ENCODE measurements at places on chromosomes 12 and 14.

DNA sequence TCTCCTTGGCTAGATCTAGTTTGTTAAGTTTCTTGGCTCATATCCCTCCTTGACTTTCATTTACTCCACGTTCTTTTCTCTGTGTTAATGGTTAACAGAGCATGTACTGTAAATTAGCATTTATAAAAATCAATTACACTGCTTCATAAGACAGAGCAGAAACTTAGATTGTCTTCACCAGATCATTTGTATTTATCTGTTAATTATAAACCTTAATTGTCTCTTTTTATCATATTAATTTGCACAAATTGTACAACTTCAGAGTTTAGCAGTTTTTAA, 221.2 kb upstream of the EGLN3 start:
- DNase-seq: no peak

DNA sequence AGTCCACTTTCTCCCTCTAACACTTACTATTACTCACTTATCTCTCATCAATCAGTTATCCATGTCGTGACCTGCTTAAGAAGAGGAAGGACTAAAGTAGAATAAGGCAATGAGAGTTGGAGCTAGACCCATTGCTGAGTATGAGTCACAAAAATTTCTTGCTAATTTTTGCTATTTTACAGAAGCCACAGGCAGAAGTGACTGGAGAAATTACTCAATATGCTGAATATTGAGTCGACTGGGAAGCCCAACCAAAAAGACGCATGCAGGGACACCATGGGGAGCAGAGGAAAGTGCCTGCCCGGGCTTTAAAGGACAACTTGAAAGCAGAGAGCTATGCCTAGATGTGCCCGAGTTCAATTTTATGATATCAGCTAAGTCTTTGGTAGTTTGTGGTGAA, 115.4 kb upstream of the FOXG1 start:
- no peak for DNase-seq

GRCh38 chr12:48852734-48853688, 1.0 kb upstream of the DDX23 start:
- DNase-seq: peak; percentile 75

GRCh38 chr12:30151831-30152230, 368.1 kb upstream of the TMTC1 start:
- DNase-seq: no peak

- no peak for DNase-seq
These were observed 126.4 kb downstream of the DERA start for GRCh38 chr12:16037533-16037932.

GRCh38 chr12:96036765-96037455, 1.5 kb upstream of the LTA4H start:
- DNase-seq: no peak

DNA sequence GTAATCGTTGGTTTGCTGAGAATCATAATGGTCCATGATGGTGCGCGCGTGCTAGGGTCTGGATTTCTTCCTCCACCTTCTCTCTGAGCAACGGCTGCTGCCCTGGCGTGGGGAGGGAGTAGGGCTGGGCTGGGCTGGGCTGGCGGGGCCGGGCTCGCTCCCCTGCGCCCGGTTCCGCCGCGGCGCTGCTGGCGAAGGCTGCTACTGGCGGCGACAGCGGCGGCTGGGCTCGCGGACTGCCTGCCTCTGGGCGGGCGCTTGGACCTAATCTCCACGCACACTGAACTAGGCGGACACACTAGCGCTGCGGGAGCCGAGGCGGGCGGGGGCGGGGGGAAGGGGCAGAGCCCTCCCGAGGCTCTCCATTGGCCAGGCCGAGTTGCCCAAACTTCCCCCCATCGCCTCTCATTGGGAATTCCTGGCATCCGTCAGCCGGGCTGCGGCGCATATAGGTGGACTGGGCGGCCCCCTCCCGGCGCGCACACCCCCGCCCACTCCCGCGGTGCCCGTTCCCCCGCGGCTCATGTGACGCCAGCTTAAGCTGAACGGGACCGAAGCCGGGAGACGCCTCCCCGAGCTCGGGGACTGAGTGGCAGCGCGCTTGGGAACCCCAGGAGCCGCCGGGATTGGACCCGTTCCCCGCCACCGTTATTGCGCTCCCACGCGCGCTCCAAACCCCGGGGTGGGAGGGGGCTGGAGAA, at the start of gene ACTN1:
TSS of gene ACTN1 (minus strand) at position 282 of the 701 bp plus-strand sequence. CDS start at position 36, 246 bp downstream.
- peak; percentile 84 for DNase-seq

GRCh38 chr14:53054457-53054856, 98.7 kb downstream of the DDHD1 start:
- DNase-seq: no peak

- DNase-seq: no peak
These were observed 11.0 kb upstream of the PTPRB start for GRCh38 chr12:70648191-70648590.

DNA sequence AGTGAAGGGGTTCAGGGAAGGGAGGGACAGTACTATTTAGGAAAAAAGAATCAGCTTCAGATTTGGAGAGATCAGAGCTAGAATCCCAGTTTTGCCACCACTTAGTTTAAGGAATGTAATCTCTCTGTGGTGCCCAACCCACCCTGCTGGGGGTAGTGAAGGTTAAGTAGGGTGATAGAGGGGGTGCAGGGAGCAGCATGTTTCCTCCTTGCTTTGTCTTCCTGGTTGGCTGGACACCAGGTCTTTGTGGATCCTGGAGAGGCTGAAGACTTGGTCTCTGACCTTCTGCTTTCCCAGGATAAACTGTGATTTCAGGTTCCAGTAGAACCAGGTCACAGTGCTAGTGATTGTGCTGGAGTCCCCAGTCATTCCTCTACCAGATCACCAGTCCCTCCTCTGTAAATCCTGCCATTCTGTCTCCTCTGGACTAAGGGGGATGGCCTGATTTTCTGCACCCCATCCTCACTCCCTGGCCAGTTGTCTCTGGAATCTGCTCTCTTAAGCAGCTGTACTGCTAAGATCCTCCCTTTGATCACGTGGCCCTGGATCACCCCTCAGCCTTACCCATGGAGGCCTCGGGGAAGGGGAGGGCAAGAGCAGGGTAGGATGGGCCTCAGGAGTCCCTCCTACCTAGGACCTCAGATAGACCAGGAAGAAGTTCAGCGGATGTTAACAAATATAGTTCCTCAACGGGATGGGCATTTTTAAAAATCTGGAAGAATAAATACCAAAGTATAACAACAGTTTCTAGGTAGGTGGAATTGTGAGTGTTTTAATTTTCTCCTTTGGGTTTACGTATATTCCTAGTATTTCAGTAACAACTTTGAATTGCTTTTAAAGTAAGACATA, 3.1 kb downstream of the MAP3K12 start:
- DNase-seq: no peak

DNA sequence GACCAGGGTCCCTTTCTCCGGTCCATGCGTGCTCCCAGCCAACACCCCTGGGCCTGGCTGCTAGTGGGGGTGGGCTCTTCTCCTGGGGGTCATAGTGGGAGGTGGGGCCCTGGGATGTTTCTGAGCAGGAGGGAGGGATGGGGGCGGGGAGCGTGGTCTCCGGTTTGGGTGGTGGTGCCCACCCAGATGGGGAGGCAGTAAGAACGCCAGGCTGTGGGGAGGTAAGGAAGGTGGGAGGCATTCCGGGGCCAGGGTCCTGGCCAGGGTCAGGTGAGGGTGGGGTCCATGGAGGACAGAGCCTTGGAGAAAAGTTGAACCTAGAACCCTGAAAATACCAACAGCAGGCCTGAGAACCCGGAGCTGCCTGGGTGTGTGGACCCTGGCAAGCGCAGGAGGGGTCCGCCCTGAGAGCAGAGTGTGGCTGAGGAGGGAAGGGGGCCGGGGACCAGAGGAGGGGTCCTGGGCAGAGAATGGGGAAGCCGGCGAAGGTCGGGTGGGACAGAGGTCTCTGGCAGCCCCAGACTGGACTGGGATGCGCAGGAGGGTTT, 5.7 kb downstream of the CRIP2 start:
- DNase-seq: no peak

DNA sequence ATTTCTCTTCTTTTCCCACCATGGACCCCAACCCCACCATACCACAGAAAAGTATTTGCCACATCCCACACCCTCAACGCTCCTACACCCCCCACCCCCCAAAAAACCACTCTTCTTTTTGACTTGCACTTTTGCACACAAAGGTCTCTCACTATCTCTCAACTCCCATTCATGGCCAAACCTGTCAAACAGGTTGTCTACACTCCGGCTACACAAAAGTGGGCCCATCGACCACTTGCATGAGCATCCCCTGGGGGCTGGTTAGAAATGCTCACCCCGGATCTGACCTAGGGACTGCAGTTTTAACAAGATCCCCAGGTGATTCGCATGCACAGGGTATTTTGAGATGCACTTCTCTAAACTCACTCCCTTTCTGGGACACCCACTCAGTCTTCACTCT, 248.2 kb downstream of the DPF3 start:
- no peak for DNase-seq

- no peak for DNase-seq
These were observed 78.4 kb upstream of the DNM1L start for GRCh38 chr12:32600681-32601080.

GRCh38 chr12:50120521-50120920, 8.5 kb downstream of the COX14 start:
- no peak for DNase-seq

GRCh38 chr12:112370199-112370598, 12.0 kb downstream of the HECTD4 start:
- no peak for DNase-seq

DNA sequence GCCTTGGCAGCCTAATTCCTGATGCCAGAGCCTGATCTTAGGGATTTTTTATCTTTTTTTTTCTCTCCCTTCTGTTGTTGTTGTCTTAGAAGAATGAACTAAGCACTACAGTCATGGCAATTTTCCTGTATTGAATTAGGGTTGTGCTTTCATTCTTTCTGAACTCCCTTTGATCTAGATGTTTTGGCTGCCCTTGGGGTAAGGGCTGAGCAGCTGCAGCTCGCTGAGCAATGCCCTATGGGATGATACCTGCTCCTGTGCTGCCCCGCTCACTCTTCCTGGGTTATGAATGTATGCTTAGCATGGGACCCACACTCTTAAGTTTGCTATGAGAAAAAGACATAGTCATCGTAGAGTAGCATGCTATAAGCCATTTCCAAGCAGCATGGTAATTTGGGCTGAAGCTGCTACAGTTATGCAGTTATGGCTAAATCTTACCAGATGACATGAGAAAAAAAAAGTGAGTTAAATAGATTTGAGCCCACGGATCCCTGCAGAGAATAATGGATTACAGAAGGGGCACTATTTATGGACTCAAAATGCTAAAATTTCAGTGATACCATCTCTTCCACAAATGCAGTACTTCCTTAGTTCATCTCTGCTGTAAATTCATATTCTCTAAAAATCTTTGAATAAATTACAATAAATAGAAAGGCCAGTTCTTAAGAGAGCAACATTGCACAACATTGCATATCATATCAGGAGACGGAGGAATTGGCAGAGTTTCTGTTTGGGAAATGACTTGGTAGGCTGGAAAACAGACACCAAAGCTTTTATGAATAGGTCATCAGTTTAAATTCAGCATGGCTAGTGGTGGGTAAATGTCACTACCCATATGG, 79.2 kb upstream of the PTHLH start:
- no peak for DNase-seq

- DNase-seq: no peak
These were observed 141.5 kb downstream of the NEDD1 start for GRCh38 chr12:97048421-97049035.

- no peak for DNase-seq
These were observed 63.9 kb upstream of the GALNT9 start for GRCh38 chr12:132393245-132393795.

DNA sequence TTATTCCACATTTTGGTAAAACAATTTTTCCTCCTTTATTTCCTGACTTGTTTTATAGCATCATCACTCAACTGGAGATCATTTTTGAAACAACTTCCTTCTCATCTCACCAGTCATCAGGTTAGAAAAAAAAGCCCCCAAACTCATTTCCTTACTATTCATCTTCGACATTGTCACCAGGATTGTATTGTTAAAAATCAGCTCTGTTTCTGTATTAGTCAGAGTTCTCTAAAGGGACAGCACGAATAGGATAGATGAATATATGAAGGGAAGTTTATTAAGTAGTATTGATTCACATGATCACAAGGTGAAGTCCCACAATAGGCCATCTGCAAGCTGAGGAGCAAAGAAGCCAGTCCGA, 392.6 kb downstream of the FUT8 start:
- DNase-seq: no peak

DNA sequence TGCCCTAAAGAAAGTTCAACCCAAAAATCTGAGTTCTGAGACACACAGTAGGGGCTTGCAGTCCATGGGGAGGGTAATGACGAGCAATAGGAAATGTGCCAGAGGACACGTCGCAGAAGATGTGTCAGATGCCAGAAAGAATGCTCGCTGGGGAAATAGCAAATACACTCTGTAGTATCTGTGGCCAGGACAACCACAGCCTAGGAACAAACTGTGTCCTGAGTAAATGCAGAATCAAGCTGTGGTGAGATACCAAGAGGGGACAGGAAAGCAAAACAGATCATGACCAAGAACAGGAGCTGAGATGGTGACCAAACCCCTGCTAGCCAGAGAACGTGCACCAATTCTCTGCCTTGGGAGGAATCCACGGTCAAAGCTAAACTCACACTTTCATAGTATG, 9.1 kb downstream of the CRACR2A start:
- no peak for DNase-seq

- no peak for DNase-seq
These were observed 151.3 kb downstream of the NUBPL start for GRCh38 chr14:31712244-31713127.

- no peak for DNase-seq
These were observed 177.1 kb downstream of the RMST start for GRCh38 chr12:97639702-97640101.

DNA sequence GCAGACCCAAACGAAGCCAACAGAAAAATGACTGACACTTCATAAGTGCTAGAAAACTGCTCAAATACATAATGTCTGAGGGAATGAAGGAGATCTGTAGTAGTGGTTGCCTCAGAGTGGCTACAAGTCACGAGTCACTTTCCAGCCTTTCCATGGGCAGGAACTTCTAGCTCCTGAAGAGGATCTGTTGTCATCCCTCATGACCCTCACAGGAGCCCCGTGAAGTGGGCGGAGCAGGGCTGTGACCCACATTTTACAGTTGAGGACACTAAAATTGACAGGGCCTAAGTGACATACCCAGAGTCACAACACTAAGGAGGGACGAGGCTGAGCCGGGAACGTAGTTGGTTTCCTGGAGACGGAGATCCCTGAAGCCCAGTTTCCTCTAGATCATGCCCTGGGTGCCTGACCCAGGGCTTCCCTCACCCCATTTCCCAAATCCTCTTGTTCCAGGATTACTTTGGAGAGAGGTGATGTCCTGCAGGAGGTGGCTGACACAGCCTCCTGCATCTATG, 45.8 kb upstream of the P2RX7 start:
- DNase-seq: no peak

Data from NCI-H1417 treated with DMSO at 0.1 percent for 48 hours (cell line).